ENCODE measurements at places on chromosomes 7 and 10.

DNA sequence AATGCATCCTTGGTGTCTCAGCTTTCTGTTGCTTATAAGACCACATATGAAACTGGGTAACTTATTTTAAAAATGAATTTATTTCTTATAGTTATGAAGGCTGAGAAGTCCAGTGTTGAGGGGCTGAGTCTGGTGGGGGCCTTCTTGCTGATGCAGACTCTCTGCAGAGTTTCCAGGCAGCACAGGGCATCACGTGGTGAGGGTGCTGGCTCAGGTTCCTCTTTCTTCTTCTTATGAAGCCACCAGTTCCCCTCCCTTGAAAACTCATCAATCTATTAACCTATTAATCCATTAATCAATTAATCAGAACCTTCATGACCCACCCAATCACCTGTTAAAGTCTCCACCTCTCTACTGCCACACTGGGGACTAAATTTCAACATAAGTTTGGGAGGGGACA is 595.6 kb upstream of the NRP1 start:
- DNase-seq, result no peak
- H3K4me1 ChIP-seq, result no peaks in the 10 kb centered on the region
- H3K27me3 ChIP-seq, result peaks cover 12% of the 10 kb centered on the region

DNA sequence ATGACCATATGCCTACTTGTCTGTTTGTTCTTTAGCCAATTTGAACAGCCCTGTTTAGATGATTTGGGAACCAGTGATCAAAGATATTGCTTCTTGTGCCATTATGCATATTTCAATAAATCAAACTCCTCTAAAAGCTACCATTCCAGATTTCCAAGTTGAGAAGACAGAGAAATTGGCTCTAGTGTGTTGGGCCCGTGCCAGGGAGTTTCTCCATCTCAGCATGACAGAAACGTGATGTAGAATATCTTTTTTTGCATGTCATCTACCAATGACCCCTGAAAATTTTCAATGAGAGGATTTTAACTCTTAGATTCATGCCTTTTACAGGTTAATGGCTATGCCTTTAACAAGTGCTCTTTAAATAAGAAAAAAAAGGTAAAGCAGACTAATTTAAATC is 50.7 kb upstream of the CABCOCO1 start:
- DNase-seq, result no peak
- H3K36me3 ChIP-seq, result no peaks in the 10 kb centered on the region
- no peak overlapping the region for H3K27ac ChIP-seq
- no peak overlapping the region for H3K4me3 ChIP-seq
- no peaks in the 10 kb centered on the region for H3K27me3 ChIP-seq
- H3K4me1 ChIP-seq, result no peaks in the 10 kb centered on the region

- no peak for DNase-seq
- H3K36me3 ChIP-seq, result no peaks in the 10 kb centered on the region
- peaks cover 57% of the 10 kb centered on the region for H3K27me3 ChIP-seq
Observed at GRCh38 chr7:25361863-25362262, 133.6 kb upstream of the NPVF start.

GRCh38 chr7:26372249-26372648 is 80.6 kb downstream of the SNX10 start:
- DNase-seq, result no peak
- H3K4me1 ChIP-seq, result peaks cover 19% of the 10 kb centered on the region
- H3K27ac ChIP-seq, result no peak overlapping the region
- H3K27me3 ChIP-seq, result no peaks in the 10 kb centered on the region
- H3K36me3 ChIP-seq, result peaks cover 14% of the 10 kb centered on the region

- no peak overlapping the region for H3K27ac ChIP-seq
- no peak for DNase-seq
- H3K27me3 ChIP-seq, result no peaks in the 10 kb centered on the region
- no peak overlapping the region for H3K4me3 ChIP-seq
- peaks cover 27% of the 10 kb centered on the region for H3K4me1 ChIP-seq
Observed at GRCh38 chr7:2763597-2763996, 75.6 kb downstream of the AMZ1 start.

GRCh38 chr10:100319707-100320402 is 10.2 kb downstream of the PKD2L1 start:
- no peaks in the 10 kb centered on the region for H3K36me3 ChIP-seq
- H3K27me3 ChIP-seq, result peaks cover 52% of the 10 kb centered on the region
- no peak overlapping the region for H3K4me3 ChIP-seq
- H3K27ac ChIP-seq, result no peak overlapping the region
- DNase-seq, result no peak
- no peaks in the 10 kb centered on the region for H3K4me1 ChIP-seq

- no peak overlapping the region for H3K4me3 ChIP-seq
- no peak for DNase-seq
Observed at GRCh38 chr10:33800545-33800944, 466.1 kb upstream of the NRP1 start.

All from Calu3 (cell line).